Heart right ventricle (tissue), 16 donors: ENCODE measurements at places on chromosomes 3 and 15. TPM values are rescaled to one million over a fixed set of nuclear protein-coding genes. Genes with fewer than 3 reads are reported as not detected.

- DNase-seq: no peak
Measured at GRCh38 chr3:65665915-65666314, 372.8 kb downstream of the MAGI1 start.

GRCh38 chr15:58795825-58796224 is 24.7 kb downstream of the MINDY2 start:
- no peak for DNase-seq

DNA sequence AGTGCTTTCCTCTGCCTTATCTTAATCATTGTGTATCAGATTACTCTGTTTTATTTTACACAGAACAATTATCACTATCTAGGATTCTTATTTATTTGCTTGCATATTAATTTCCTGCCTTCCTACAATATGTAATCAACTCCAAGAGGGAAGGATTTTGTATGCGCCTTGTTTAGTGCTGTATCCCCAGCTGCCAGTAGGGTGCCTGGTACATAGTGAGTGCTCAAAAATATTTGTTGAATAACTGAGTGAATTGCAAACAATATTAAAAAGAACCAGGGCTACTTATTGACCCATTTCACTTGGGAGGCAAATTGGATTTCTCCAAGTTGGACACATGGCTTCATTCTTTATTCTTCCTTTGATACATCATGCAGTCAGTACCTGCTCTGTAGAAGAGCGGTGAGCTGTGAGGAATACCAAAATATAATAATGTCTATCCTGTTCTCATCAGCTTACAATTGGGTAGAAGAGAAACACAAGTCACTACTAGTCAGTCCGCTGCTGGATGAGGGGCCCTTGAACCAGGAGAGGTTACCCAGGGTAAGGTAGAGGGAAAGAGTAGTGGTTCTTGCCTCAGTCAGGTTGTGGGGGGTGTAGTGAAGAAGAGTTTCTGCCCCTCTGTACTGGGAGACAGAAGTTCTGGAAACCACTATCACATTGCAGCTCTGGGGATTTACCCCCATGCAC is 233.9 kb upstream of the ZBTB20 start:
- DNase-seq: no peak

DNA sequence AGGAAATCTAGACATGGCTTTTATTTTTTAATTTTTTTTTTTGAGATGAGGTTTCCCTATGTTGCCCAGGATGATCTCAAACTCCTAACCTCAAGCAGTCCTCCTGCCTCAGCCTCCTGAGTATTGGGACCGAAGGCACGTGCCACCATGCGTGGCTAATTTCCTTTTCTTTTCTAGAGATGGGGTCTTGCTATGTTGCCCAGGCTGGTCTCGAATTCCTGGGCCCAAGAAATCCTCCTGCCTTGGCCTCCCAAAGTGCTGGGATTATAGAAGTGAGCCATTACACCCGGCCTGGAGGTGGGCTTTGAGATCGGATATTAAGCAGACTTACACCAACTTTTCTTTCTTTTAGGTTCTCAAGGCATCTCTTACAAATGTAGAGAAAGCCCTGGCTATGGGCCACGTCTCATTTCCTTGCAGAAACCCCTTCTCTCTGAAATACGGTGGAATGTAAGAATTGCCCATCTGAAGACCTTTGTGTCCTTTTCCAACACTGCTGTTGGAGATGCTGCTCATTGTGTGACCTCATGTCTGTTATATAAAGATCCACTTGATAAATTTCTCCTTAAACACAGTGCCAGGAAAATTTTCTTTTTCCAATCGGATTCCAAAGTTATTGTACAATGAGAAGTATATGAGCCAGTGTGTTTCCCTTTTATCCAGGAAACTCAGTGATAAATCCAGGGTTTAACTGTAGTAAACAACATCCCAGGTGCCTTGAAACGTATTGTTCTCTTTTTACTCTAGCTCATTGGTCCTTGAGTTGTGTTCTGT is 36.8 kb upstream of the CFAP161 start:
- DNase-seq: no peak

GRCh38 chr15:33402600-33402999 is 91.8 kb downstream of the RYR3 start:
- no peak for DNase-seq

GRCh38 chr15:63474810-63475316 is 29.5 kb upstream of the USP3 start:
- no peak for DNase-seq

DNA sequence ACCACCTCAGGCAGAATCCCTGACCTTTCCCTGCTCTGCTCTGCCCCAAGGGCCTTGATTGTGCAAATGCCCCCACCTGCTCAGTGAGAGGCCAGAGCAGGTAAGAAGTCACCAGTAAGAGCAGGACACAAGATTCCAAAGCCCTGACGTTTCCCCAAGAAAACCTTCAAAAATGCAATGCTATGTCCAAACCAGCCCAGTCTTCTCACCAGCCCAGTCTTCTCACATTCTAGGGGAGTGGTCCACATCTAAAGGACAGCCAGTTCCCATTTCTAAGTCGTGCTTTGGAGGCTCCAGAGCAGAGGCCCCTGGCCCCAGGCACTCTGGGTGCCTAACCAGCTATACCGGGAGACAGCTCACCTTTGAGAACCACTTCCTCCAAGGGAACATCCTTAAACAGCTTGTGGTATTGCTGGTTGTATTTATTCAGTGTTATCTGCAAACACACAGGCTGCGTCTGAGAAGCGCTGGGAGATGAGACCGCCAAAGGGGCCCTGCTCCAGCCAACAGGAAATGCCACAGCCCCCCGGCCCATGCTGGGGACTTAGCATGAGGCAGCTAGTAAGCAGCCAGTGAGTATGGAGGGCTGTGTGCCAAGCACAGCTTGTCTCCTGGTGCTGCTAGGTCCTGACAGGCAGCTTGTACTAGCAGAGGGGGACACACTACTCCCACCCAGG is 29.3 kb downstream of the GRAMD2A start:
- peak; percentile 23 for DNase-seq

Gene NPAP1
- polyA plus RNA-seq: not detected
